ENCODE measurements at places on chromosomes 7 and 10. TPM values are rescaled to one million over a fixed set of nuclear protein-coding genes. Genes with fewer than 3 reads are reported as not detected.

ACHE gene
- polyA plus RNA-seq, result 3.6 TPM

- DNase-seq, result no peak
Measured at GRCh38 chr7:107078517-107078966, 34.0 kb downstream of the PRKAR2B start.

GRCh38 chr7:16069998-16070397, 351.3 kb downstream of the CRPPA start:
- DNase-seq, result no peak

GRCh38 chr10:15254808-15255648, 86.5 kb upstream of the NMT2 start:
- DNase-seq, result peak; percentile 52

PHYH gene
- polyA plus RNA-seq, result 29.8 TPM

GRCh38 chr7:130071701-130072622, 1.6 kb downstream of the KLHDC10 start:
- DNase-seq, result peak; percentile 91

CNTNAP2 gene
- polyA plus RNA-seq, result 43.9 TPM

GRCh38 chr7:70856901-70857630, 274.9 kb upstream of the GALNT17 start:
- peak; percentile 92 for DNase-seq

DNA sequence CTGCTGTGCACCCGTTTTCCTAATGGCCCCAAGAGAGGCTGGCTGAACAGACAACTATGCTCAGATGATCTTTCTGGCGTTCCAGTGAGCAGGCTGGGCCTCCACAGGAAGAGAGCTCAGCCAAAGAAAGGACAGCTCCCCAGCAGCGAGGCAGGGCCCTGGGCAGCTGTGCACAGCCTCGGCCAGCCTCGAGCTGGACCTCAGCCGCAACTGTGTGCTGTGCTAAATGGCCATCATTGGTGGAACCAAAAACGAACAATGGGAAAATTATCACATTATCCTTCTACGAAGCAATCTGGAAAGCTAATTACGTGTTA, 97.5 kb downstream of the CTBP2 start:
- DNase-seq, result no peak

DNA sequence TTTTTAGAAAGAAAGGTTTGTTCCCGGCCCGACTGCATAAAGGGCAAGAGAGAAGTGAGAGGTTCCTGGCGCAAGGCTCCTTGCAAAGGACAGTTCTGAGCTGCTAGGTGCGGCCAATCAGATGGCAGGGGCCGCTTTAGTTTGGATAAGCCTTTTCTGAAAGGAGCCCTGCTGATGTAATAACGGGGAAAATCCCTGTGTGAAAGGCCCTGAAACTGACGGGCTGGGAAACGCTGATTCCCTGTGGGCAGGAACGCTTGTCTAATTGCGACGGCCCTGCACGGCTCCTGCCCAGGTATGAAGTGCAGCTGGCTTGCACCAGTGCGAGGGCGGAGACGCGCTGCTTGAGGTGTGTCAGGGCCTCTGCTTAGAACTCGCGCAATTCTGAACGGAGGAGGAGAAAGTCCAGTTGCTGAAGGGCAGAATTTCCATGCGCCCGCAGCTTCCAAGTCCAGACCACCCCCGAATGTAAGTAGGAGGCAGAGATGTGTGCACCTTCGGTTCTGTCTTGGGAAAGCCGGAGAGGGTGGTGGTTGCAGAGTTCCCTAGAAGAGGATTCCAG, 30.5 kb downstream of the TACC2 start:
- DNase-seq, result peak; percentile 55

DNA sequence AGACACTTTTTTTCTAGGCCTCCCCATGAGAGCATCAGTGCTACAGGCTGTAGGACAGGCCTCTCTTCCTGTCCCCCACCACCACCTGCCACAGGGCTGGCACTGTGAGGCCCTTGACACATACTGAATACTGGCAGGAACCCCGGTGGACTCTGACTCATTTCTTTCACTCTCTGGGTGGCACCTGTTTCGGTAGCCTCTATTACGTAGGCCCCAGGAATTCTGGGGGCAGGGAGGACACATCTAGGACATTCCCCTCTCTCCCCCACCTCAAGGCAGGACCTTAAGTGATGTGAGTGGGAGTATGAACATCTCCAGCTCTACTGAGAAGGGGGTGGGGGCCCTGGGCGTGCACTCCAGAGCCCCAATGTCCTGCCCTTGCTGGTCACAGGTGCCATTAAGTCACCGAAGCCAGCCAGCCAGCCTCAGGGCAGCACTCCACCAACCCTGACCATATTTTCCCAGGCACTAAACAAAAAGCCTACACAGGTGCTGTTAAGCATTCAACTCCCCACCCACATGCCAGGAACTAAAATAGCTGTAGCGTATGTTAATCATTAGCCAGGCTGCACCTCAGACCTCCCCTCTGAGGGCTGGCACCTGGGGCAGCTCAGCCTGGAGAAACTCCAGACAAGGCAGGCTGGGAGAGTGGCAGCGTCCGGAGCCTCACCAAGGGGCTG, 8.9 kb downstream of the ANXA11 start:
- no peak for DNase-seq

SPDYE2 gene
- polyA plus RNA-seq, result 0.79 TPM

- no peak for DNase-seq
Measured at GRCh38 chr10:91422915-91423314, 12.8 kb downstream of the HECTD2 start.

CLDN4 gene
- 16.5 TPM for polyA plus RNA-seq

GRCh38 chr7:44617225-44617890, 10.9 kb downstream of the OGDH start:
- no peak for DNase-seq

DNA sequence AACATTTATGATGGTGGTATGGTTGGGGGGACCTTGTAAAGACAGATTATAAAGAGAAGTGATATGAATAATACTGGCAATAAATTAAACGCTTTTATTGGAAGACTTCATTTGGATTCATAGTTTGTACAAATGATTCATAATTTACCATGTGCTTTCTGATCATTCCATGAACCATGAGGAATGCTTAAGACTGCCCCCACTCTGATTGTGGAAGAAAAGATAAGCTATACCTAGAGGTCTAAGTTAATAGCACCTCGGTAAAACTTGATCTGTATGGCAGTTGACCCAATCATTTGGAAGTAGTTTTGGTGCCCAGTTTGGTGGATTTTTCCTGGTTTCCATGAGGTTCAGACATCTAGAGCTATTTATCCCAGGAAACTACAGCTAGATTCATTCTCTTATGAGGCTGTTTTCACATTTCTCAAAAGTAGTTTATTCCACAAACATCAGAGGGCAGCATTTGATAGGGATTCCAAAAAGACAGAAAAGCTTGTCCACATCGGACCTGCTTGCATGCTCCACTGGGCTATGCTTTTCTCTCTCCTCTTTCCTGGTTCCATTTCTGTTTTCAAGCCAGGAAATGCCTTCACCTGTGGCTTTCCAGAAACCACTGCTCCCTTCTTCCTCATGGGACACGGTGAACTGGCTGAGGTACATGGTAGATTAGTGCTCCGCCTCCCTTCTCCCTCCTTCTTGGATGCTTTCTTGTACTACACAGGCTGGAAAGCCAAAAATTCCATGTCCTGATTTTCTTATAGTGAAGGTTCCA, 29.2 kb downstream of the TFAM start:
- peak; percentile 54 for DNase-seq

- no peak for DNase-seq
Measured at GRCh38 chr7:20442951-20443350, 112.3 kb downstream of the ITGB8 start.

DNA sequence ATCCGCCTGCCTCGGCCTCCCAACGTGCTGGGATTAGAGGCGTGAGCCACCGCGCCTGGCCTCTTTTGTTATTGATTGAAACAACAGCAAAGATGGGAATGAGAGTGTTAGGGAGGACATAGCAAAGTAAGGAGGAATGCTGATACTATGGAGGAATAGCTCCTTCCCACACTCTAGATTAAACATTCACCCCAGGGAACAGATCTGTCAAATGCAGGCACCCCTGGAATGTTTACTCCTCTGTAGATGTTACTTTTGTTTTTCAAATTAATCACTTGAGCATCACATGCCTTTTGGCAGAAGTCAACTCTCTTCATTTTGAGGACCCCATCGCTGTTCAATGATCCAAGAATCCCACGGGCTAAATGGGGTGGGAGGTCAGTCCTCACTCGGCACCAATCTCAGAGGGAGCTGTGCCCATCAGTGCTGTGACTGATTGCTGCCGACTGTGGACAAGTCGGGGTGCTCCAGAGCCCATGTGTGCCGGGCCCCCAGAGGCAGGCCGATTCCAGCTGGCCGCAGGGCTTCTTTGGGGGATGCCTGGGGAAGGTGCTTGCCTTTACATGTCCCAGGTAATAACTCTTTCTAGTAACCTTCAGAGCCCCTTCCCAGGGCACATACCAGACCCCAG, 10.2 kb upstream of the COBL start:
- DNase-seq, result peak; percentile 98

STMP1 gene
- 78.4 TPM for polyA plus RNA-seq

DNA sequence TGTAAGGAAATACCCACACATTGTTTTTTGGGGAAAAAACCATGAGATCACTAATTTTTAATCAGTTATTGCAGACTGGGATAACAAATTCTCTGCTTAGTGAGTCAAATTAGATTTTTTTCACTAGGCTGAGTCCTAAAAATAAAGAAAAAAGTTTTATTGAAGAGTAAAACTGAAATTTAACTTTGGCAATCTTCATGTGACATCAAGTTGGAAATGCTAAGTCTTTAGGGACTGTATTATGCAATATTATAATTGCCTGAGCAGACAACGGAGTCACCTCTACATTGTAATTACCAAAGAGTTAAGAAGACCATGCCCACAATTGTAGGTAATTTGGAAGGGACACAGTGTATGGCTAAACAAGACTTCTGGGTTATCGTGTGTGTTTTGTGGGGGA, 2.2 kb upstream of the CLEC5A start:
- no peak for DNase-seq

FAM237B gene
- polyA plus RNA-seq, result 0.13 TPM

All from GM23338 (cell line).